ENCODE measurements at places on chromosomes 12 and 14.

- no peaks in the 10 kb centered on the region for H3K27me3 ChIP-seq
- no peak overlapping the region for H3K4me3 ChIP-seq
- H3K27ac ChIP-seq = no peak overlapping the region
- no peaks in the 10 kb centered on the region for H3K36me3 ChIP-seq
Measured at GRCh38 chr12:76708296-76708695, 55.6 kb upstream of the ZDHHC17 start.

GRCh38 chr12:122604993-122605392, 77.9 kb downstream of the KNTC1 start:
- H3K4me1 ChIP-seq = no peaks in the 10 kb centered on the region
- H3K27ac ChIP-seq = no peak overlapping the region

- no peak overlapping the region for H3K4me3 ChIP-seq
- DNase-seq = no peak
- peaks cover 42% of the 10 kb centered on the region for H3K4me1 ChIP-seq
- no peaks in the 10 kb centered on the region for H3K27me3 ChIP-seq
- H3K27ac ChIP-seq = peak overlapping the region; percentile 85
Measured at GRCh38 chr12:3249081-3249800, 172.1 kb downstream of the TSPAN9 start.

- H3K4me1 ChIP-seq = no peaks in the 10 kb centered on the region
- no peak overlapping the region for H3K4me3 ChIP-seq
- H3K27ac ChIP-seq = no peak overlapping the region
Measured at GRCh38 chr14:78683981-78684380, 513.8 kb downstream of the NRXN3 start.

- H3K4me1 ChIP-seq = peaks cover 25% of the 10 kb centered on the region
- no peak overlapping the region for H3K4me3 ChIP-seq
- no peaks in the 10 kb centered on the region for H3K36me3 ChIP-seq
- H3K27me3 ChIP-seq = no peaks in the 10 kb centered on the region
- no peak overlapping the region for H3K27ac ChIP-seq
Measured at GRCh38 chr12:110637869-110638441, 24.0 kb downstream of the TCTN1 start.

GRCh38 chr14:94600148-94600545, 12.0 kb upstream of the SERPINA3 start:
- DNase-seq = no peak
- peak overlapping the region; percentile 70 for H3K27ac ChIP-seq
- no peaks in the 10 kb centered on the region for H3K4me1 ChIP-seq
- no peaks in the 10 kb centered on the region for H3K36me3 ChIP-seq
- H3K27me3 ChIP-seq = no peaks in the 10 kb centered on the region

DNA sequence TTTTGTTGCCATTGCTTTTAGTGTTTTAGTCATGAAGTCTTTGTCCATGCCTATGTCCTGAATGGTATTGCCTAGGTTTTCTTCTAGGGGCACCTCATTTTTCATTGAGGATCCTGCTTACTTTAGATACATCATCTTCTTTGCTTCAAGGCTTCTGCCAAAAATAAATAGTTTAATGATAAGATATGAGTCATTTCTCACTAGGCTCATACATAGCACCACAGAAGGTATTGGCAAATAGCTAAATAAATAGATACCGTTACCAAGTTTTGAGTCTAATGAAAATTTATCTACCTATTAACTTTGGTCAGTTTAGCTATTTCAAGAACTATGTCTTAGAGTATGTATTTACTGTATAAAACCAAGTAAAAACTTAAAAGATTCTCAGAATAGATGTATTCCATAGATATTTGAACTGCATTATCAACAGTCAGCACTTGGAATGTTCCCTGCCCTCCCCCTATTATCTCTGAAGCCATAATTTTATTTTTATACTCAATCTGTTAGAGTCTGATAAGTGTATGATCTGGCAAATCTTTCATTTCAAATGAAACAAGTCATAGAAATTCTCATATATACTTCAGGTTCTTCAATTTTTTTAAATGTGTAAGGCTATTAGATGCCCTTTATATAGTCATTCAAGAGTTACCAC, 310.2 kb downstream of the CCDC91 start:
- H3K4me3 ChIP-seq = no peak overlapping the region
- DNase-seq = no peak
- H3K27ac ChIP-seq = no peak overlapping the region
- H3K27me3 ChIP-seq = no peaks in the 10 kb centered on the region
- H3K4me1 ChIP-seq = no peaks in the 10 kb centered on the region

DNA sequence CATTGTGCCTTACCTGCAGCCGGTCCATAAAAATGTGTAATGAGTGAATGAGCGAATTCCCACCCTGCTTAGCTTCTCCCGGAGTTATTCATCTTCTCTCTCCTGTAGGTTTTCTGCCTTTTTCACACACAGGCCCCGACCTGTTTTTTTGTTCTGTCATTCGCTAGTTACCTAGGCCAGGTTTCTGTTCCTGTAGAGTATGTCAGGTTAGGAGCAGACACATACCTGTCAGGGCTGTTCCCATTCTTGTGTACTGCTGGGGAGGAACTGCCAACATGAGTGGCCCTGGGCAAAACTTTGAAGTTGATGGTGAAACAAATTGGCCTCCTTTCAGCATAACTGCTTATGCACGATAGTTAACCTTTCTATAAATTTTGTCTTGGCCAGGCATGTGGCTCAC, 140.1 kb downstream of the SYNE2 start:
- no peak overlapping the region for H3K4me3 ChIP-seq
- peaks cover 72% of the 10 kb centered on the region for H3K36me3 ChIP-seq
- no peak overlapping the region for H3K27ac ChIP-seq

GRCh38 chr14:48027115-48027514, 351.7 kb upstream of the MDGA2 start:
- no peaks in the 10 kb centered on the region for H3K36me3 ChIP-seq
- H3K4me3 ChIP-seq = no peak overlapping the region
- H3K4me1 ChIP-seq = no peaks in the 10 kb centered on the region

DNA sequence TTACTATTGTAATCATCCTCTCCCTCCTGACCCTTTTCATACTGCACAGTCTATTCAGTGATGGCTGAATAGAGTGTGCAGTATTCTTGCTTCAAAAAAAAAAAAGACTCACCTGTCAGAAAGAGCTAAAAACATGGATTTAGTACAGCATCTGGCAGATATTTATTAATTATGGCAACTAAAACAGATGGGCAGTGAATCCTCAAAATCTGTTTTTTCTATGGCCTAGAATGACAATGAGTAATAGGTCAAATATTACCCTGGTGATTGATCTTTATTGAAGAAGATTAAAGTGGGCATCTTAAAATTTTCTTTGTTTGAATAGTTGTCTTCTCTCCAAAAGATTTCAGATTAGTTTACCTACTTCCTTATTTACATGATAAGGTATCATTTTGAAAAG, 543.6 kb downstream of the FOXG1 start:
- H3K27ac ChIP-seq = no peak overlapping the region
- no peaks in the 10 kb centered on the region for H3K4me1 ChIP-seq
- H3K27me3 ChIP-seq = no peaks in the 10 kb centered on the region

DNA sequence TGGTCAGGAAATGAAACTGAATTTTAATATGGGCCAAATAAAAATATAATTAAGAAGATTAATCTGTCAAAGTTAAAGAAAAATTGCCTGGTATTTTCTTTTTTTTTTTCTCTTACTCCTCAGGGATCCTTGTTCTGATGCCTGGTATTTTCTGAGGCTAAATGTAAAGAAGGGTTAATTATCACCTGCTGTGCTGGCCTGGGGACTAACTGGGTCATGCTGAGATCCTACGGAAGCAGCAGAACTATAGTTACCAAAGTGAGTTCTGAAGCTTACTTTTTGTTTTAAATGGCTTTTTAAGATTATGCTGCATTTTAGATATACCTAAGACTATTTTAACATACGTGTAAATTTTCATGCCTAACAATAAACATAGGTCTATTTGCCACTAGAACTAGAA, 23.3 kb downstream of the ZC2HC1C start:
- no peak overlapping the region for H3K27ac ChIP-seq
- no peaks in the 10 kb centered on the region for H3K27me3 ChIP-seq
- DNase-seq = no peak
- no peak overlapping the region for H3K4me3 ChIP-seq

GRCh38 chr12:53122961-53123468, 19.7 kb downstream of the SOAT2 start:
- H3K27ac ChIP-seq = no peak overlapping the region
- H3K36me3 ChIP-seq = no peaks in the 10 kb centered on the region
- no peak for DNase-seq
- H3K27me3 ChIP-seq = no peaks in the 10 kb centered on the region
- no peak overlapping the region for H3K4me3 ChIP-seq
